ENCODE measurements at places on chromosomes 7 and 10. TPM values are rescaled to one million over a fixed set of nuclear protein-coding genes. Genes with fewer than 3 reads are reported as not detected.

Gene HOXA7
- not detected for polyA plus RNA-seq

Gene TRIM50
- polyA plus RNA-seq: 0.15 TPM

Gene TAS2R5
- polyA plus RNA-seq: 0.59 TPM

Gene CYP2C19
- polyA plus RNA-seq: not detected

Gene HTR5A
- polyA plus RNA-seq: not detected

Gene EBLN1
- not detected for polyA plus RNA-seq

Gene PRPS1L1
- polyA plus RNA-seq: not detected

Gene SPDYE18
- polyA plus RNA-seq: 0.29 TPM

Gene LMOD2
- 281 TPM for polyA plus RNA-seq

Gene PPP3CB
- 36.6 TPM for polyA plus RNA-seq

Gene RPA3
- polyA plus RNA-seq: 20.6 TPM

Gene MTERF1
- polyA plus RNA-seq: 8.3 TPM

Measured in heart right ventricle (tissue), 16 donors.